CD4-positive, CD25-positive, alpha-beta regulatory T cell (primary cell): ENCODE measurements at places on chromosomes 3 and 15. TPM values are rescaled to one million over a fixed set of nuclear protein-coding genes. Genes with fewer than 3 reads are reported as not detected.

DNA sequence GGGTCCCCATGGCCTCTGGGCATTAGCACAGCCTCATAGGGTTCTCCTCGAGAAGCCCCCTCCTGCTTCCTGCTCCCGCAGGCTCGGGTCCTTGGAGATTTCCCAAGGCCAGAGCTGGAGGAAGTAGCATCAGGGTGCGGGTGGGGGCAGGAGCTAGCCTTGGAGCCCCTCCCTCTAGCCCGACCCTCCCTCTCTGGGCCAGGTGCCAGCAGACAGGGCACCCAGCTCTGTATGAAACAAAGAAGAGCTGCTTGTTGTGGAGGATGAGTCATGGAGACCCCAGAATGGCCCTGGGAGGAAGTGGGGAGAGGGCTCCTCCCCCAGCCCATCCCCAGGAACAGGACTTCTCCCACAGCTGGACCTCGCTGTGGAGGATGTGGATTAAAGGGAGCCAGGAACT, 29.2 kb downstream of the EPHB3 start:
- no peak for DNase-seq

DNA sequence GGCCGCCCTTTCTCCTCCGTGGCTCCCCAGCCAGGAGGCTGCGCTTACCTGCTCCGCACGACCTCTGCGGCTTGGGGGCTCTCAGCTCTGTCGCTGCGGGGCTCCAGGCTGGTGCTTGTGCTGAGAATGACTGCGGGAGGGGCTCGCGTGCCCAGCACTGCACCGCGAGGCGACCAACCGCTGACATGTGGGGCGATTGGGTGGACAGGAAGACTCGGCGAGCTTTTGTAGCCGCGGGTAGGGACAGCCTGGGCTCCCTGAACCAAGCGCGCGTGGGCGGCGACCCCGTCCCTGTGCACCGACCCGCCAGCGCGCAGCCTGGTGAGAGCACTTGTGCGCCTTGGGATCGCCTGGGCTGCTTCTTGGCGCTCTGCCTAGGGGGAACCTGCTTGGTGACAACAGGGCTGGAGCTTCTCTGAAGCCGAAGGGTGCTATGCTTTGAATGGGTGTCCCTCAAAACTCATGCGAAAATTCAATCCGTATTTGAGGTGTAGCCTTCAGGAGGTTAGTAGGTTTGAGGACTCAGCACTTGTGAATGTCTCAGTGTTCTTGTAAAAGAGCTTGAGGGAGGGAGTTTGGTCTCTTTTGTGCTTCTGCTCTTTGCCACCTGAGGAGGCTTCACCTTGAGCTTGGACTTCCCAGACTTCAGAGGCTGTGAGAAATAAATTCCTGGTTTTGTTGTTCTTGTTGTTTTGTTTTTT, 50.4 kb downstream of the IL12A start:
- DNase-seq, result no peak

CCR5 gene
- total RNA-seq, result 18.2 TPM

DNA sequence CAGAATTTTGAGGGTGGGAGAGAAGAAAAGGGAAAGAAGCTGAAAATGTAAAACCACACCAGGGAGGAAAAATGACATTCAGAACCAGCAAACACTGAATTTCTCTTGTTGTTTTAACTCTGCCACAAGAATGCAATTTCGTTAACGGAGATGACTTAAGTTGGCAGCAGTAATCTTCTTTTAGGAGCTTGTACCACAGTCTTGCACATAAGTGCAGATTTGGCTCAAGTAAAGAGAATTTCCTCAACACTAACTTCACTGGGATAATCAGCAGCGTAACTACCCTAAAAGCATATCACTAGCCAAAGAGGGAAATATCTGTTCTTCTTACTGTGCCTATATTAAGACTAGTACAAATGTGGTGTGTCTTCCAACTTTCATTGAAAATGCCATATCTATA, 15.5 kb downstream of the GREM1 start:
- DNase-seq, result no peak

GRCh38 chr3:186413615-186414415, 51.8 kb upstream of the DGKG start:
- no peak for DNase-seq

- DNase-seq, result no peak
Observed at GRCh38 chr3:190073264-190074008, 47.3 kb downstream of the P3H2 start.

GRCh38 chr15:78638658-78639314, 2.2 kb downstream of the CHRNB4 start:
- no peak for DNase-seq

CACNA1D gene
- total RNA-seq, result 0.44 TPM
